ENCODE measurements at places on chromosomes 1 and 21. TPM values are rescaled to one million over a fixed set of nuclear protein-coding genes. Genes with fewer than 3 reads are reported as not detected.

GRCh38 chr1:64472805-64473204 is 2.9 kb downstream of the CACHD1 start:
- DNase-seq: no peak

- no peak for DNase-seq
Observed at GRCh38 chr1:171286032-171286705, 27.8 kb upstream of the FMO4 start.

DNA sequence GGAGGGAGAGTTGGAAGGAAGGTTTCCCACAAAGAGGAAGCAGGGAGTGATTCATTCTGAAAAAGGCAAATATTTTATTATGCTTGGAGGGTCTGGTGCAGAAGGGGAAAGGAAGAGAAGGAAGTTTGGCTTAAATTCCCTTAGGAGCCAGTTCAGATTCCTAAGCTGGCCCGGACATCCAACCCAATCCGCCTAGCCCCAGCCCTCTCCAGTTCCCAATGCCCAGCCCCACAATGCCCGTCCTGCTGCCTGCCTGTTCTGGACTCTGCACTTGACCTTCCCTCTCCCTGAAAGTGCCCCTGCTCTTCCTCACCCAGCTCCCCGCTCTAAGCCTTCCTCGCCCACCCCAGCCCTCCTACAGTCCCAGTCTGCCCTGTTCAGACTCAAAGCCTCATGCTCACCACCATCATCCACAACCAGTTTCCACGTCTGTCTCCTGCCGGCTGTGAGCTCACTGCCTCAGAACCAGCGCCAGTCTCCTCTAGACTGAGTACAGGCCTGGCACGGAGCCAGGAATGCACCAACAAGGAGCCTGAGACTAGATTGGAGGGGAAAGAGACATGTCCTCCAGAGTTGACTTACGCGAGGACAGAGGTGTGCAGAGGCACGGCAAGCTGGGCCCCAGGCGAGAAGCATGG is 18.9 kb downstream of the CAPN2 start:
- DNase-seq: no peak

Gene OR2L5
- polyA plus RNA-seq: not detected

DNA sequence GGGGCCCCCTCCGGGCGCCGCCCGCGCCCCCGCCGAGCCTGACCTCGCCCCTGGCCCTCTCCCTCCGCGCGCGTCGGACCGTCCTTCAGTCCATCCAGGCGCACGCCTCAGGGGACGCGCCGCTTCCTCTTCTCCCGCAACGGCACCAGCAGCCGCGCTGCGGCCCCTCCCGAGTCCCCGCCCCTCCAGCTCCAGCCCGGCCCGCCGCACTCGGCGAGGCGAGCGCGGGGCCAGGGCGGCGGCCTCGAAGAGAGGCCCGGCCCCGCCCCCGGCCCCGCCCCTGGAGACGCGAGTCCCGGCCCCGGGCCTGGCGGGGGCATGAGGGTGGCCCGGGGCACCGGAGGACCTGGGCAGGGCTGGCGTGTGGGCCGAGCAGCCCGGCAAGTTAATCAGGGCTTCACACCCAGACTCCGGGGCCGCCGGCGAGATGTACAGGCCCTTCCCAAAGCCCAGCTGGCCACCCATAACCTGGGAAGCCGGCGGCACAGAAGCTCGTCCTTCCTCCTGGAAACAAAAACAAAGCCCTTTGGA is at the start of gene IGSF3:
IGSF3 (minus strand) TSS at position 159 of the 531 bp plus-strand sequence. CDS start 1,407 bp downstream, outside the sequence.
- peak; percentile 66 for DNase-seq

- no peak for DNase-seq
Observed at GRCh38 chr21:19547951-19548840, 1144.6 kb upstream of the TMPRSS15 start.

Gene OR2T33
- not detected for polyA plus RNA-seq

Gene TSPEAR
- polyA plus RNA-seq: 9.3 TPM

All from muscle of arm (tissue), 14 donors.